Type B pancreatic cell (in vitro differentiated cells): ENCODE measurements at places on chromosomes 7 and 10. TPM values are rescaled to one million over a fixed set of nuclear protein-coding genes. Genes with fewer than 3 reads are reported as not detected.

GRCh38 chr7:50707236-50708006 is 75.3 kb downstream of the GRB10 start:
- no peak for DNase-seq
- no peaks in the 10 kb centered on the region for H3K36me3 ChIP-seq

DNA sequence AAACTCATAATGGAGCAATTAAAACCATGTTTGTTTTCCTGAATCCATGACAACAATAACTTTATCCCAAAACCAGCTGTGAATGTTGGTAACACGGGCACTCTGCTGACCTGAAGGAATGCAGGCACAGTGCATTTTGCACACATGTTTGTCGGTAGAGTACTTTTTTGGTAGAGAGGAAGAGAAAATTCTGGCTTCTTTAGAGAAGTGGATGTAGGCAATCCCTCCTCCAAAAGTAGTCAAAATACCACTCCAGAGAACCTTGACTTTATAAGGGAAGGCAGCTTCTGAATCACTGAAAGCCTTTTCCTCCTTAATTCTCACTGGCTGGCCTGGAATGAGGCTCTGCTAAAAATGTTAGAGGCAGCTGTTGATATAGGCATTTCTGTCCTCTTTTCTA is 15.8 kb upstream of the ACTA2 start:
- DNase-seq: no peak
- H3K27me3 ChIP-seq: no peaks in the 10 kb centered on the region
- H3K36me3 ChIP-seq: no peaks in the 10 kb centered on the region
- H3K4me3 ChIP-seq: no peak overlapping the region
- H3K4me1 ChIP-seq: no peaks in the 10 kb centered on the region

- no peaks in the 10 kb centered on the region for H3K27me3 ChIP-seq
- no peak overlapping the region for H3K4me3 ChIP-seq
- DNase-seq: no peak
These were observed 14.4 kb upstream of the STARD3NL start for GRCh38 chr7:38163671-38164070.

PAX4 gene
- 3.4 and 14.9 TPM in 2 replicates for total RNA-seq

- peaks cover 26% of the 10 kb centered on the region for H3K4me1 ChIP-seq
- peaks cover 17% of the 10 kb centered on the region for H3K27me3 ChIP-seq
- no peak for DNase-seq
- no peaks in the 10 kb centered on the region for H3K36me3 ChIP-seq
- H3K4me3 ChIP-seq: no peak overlapping the region
These were observed 115.7 kb downstream of the PRKAG2 start for GRCh38 chr7:151761231-151761630.

DNA sequence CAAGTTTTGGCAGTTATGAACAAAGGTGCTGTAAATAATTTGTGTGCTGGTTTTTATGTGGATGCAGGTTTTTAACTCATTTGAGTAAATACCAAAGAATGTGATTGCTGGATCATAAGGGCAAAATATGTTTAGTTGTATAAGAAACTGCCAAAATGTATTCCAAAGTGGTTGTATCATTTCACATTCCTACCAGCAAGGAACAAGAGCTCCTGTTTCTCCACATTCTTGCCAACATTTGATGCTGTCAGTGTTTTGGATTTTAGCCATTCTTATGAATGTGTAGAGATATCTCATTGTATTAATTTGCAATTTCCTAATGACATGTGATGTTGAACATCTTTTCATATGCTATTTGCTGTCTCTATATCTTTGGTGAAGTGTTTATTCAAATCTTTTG is 207.3 kb upstream of the LRGUK start:
- DNase-seq: no peak
- no peak overlapping the region for H3K4me3 ChIP-seq
- no peaks in the 10 kb centered on the region for H3K4me1 ChIP-seq
- no peaks in the 10 kb centered on the region for H3K27me3 ChIP-seq
- peaks cover 28% of the 10 kb centered on the region for H3K36me3 ChIP-seq

GRCh38 chr7:117827862-117828261 is 45.4 kb downstream of the CTTNBP2 start:
- peak overlapping the region; percentile 14 for H3K4me3 ChIP-seq
- peak overlapping the region; percentile 35 for H3K27ac ChIP-seq
- no peak for DNase-seq

RNF32 gene
- 1.4 and 2.6 TPM in 2 replicates for total RNA-seq

- H3K4me1 ChIP-seq: no peaks in the 10 kb centered on the region
- H3K36me3 ChIP-seq: no peaks in the 10 kb centered on the region
- H3K4me3 ChIP-seq: no peak overlapping the region
- DNase-seq: no peak
These were observed 97.4 kb upstream of the PIK3CG start for GRCh38 chr7:106767498-106768323.

DNA sequence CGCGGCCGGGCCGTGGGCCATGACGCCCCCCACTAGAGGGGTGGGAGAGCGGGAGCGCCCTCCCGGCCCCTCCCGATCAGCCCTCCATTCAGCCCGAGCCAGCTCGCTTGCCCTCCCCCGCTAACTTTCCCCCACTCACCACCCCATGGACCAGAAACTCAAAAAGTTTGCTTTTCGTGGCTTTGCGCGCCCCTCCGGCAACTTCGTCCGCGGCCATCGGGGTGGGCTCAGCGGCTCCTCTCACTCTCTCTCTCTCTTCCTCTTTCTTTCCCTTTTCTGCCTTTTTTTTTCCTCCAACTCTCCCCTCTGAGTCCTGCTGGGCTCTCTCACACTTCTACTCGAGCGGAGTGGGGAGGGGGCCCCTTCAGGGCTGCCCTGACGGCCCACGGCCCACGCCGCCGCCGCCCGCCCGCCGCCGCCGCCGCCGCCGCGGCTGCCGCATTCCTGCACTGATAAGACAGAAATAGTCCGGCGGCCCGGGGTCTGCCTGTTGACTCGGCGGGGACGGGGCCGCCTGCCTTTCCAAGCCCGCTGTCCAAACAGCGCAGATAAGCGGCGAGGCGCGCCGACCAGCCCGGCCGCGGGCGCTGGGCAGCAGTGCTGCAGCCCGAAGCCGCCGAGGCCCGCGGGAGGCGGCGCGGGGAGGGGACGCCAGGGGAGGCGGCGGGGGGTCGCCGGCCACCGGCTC is at the start of gene SMARCD3:
Gene SMARCD3 (minus strand): TSS at position 349 of the 688 bp plus-strand sequence. CDS start 132 bp downstream, at position 217.
- peak within 1 kb of the TSS; percentile 96 for H3K4me3 ChIP-seq
- H3K27me3 ChIP-seq: peaks cover 13% of the 10 kb centered on the region

- H3K36me3 ChIP-seq: no peaks in the 10 kb centered on the region
- peaks cover 5% of the 10 kb centered on the region for H3K27me3 ChIP-seq
- no peak overlapping the region for H3K27ac ChIP-seq
- DNase-seq: no peak
These were observed 132.6 kb downstream of the RPS24 start for GRCh38 chr10:78166261-78166660.

- DNase-seq: no peak
- peaks cover 4% of the 10 kb centered on the region for H3K4me1 ChIP-seq
- no peak overlapping the region for H3K4me3 ChIP-seq
- H3K36me3 ChIP-seq: no peaks in the 10 kb centered on the region
- H3K27ac ChIP-seq: no peak overlapping the region
- no peaks in the 10 kb centered on the region for H3K27me3 ChIP-seq
These were observed 55.0 kb downstream of the PDIA4 start for GRCh38 chr7:148973256-148973655.

GRCh38 chr7:92052684-92053083 is 81.6 kb downstream of the CYP51A1 start:
- no peaks in the 10 kb centered on the region for H3K27me3 ChIP-seq
- H3K4me1 ChIP-seq: peaks cover 11% of the 10 kb centered on the region
- DNase-seq: no peak
- H3K27ac ChIP-seq: no peak overlapping the region
- H3K36me3 ChIP-seq: peaks cover 23% of the 10 kb centered on the region
- H3K4me3 ChIP-seq: no peak overlapping the region

- no peak overlapping the region for H3K4me3 ChIP-seq
- no peaks in the 10 kb centered on the region for H3K36me3 ChIP-seq
- H3K4me1 ChIP-seq: no peaks in the 10 kb centered on the region
These were observed 32.2 kb downstream of the LRRC72 start for GRCh38 chr7:16558761-16559302.

- H3K27me3 ChIP-seq: no peaks in the 10 kb centered on the region
- no peak overlapping the region for H3K27ac ChIP-seq
- no peaks in the 10 kb centered on the region for H3K4me1 ChIP-seq
These were observed 160.9 kb upstream of the SMIM30 start for GRCh38 chr7:113279256-113279655.

- no peak for DNase-seq
- no peak overlapping the region for H3K27ac ChIP-seq
- no peaks in the 10 kb centered on the region for H3K4me1 ChIP-seq
- no peaks in the 10 kb centered on the region for H3K36me3 ChIP-seq
- H3K4me3 ChIP-seq: no peak overlapping the region
- H3K27me3 ChIP-seq: no peaks in the 10 kb centered on the region
These were observed 63.1 kb downstream of the BLNK start for GRCh38 chr10:96208271-96208670.

DNA sequence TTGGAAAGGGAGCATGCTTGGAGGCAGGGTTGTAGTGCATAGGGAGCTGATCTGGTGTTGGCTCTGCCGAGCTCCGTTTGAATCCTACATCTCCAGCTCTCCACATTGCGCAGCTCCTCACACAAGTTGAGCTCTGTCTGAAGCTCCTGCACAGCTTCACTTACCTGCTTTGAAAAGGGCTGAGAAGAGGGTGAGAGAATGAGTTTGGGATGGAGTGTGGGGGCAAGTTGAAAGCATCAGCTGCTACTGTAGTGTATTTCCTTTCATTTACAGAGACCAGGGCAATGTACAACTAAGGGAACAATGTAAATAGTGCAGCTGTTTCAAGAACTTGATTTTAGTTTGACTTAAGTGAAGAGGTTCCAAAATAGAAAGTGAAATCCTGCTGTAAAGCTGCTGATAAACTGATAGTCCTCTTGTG is 88.5 kb downstream of the VTI1A start:
- H3K36me3 ChIP-seq: no peaks in the 10 kb centered on the region
- H3K4me3 ChIP-seq: no peak overlapping the region
- H3K27me3 ChIP-seq: no peaks in the 10 kb centered on the region
- H3K27ac ChIP-seq: no peak overlapping the region
- peaks cover 9% of the 10 kb centered on the region for H3K4me1 ChIP-seq
